Activated T-helper 1 cell treated with anti-CD3 and anti-CD28 coated beads, Interleukin-2, amount 50 U/mL, for 16 hours (primary cell): ENCODE measurements at places on chromosomes 3 and 15.

DNA sequence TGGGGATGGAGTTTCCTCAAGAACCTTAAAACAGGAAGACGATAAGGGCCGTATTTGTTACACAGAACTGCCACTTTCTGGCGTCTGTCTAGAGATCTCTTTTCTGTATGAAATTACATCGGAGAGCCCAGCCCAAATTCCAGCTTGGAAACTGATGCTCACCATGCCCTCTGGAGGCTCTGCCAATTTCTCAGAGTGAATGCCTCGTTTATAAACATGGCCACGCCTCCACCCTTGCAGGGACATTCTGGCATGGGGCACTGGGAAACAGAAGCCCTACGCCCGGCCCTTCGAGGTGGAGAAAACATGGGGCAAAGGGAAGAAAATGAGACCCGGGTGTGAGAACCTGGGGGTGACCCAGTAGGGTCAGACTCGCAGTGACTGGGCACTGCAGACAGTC lies 53.4 kb upstream of the SEC13 start:
- DNase-seq = no peak

GRCh38 chr15:59906046-59906445 lies 98.1 kb upstream of the FOXB1 start:
- DNase-seq = no peak

DNA sequence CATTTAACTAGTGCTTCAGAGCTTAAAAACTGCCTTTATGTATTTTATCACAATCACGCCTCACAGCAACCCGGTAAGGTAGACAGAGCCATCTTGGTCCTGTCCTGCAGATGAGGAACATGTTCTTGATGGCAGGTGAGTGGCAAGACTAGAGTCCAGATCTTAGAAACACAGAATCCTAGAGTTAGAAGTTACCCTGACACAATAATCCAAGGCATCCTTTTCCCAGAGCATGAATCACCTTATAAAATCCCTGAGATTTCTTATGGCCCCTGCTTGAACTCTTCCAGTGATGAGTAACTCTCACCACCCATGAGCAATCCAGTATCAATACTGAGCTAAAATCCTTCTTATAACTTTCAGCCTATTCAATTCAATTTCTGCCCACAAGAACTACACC lies 16.9 kb downstream of the POPDC2 start:
- no peak for DNase-seq

DNA sequence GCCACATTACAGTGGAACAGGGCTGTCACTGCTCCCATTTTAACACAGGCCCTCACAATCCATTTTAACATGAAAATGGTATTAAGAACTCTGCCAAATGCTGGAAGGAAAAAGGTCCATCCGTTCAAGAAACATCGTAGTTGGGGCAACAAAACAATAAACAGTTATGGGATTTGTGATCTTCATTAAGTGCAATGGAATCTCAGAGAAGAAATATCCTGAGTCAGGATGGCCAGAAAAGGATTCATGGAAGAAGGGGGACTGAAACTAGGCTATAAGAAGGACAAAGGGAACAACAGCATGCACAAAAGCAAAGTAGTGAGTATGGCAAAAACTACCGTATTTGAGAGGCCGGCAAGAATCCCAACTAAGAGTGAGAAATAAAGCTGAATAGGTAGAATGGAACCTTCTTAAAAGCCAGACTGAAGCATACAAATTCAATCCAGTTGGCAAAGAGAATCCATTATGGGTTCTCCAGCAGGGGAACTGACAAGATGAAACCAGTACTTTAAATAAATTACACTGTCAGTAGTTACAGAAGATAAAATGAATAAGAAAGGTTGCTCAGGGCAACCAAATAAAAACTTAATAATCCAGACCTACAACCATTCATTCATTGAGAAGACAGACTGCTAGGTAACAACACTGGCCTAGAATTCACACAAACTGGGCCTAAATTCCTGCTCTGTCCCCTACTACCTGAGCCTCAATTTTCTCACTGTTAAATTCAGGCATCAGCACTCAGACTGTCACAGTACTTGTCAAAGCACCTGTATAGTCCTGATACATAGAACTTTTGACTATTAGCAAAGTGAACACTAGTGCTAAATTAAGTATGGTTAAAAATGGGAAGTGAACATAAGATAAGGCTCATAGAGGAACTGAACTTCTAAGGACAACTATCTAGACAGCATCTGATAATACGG lies 6.3 kb downstream of the TBL1XR1 start:
- no peak for DNase-seq

DNA sequence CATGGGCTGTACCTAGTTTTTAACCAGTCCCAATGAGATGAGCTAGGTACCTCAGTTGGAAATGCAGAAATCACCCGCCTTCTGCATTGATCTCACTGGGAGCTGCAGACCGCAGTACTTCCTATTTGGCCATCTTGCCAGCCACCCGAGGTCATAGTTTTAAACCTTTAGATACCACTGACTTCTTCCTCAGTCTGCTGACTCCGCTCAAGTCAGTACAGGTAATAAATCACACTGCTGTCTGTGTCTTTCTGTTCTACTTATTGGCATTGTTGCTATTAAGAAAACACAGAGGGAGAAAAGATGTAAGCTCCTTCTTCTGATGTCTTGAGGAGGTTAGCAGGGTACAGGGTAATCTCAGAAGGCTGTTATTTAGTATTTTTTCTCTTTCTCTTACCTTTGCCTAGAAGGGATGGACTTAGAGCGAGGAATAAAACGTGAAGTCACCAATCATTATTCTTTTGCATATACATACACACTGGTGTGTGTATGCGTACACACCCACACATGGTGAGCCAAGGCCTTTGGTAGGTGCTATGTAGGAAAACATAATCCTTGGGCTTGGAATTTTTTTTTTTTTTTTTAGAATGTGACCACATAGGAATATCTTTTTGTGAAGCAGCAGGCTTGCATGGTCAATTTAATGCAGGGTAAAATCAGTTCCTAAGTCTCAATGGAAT lies 197.2 kb downstream of the EDEM1 start:
- DNase-seq = no peak

DNA sequence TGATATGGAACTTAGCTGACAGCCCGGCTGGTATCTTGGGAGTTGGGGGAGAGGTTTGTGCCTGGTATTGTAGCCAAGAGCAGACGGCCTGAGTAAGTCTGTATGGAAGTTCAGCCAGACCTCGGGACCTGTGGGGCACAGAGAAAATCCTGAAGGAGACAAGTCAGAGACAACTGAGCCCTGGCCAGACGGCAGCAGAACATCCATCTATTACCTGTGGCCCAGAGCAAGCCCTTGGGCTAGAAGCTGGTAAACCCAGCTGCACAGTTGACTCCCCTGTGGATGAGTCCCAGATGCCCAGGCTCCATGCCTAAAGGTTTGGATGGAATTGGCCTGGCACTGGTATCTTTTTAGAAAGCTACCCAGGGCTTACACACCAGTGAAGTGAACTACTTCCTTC lies 70.4 kb upstream of the DLG1 start:
- DNase-seq = no peak

- no peak for DNase-seq
Observed at GRCh38 chr3:140510303-140510861, 167.5 kb upstream of the TRIM42 start.

DNA sequence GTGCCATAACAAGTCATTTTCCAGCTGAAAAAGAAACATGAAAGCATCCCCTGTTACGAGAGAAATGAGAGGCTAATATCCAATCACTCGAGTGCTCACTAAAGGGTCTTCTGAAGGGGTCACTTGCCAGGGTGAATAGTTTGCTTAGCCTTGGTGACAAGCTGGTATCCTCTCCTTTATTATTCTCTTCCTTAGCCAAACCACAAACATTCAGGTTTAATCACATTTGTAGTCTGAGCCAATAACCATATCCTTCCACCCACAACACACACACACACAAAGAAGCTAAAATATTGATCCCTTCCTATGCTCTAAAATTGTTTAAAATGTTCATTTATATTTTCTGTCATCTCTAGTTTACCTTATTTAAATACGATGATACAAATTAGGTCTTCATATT lies 240.5 kb upstream of the TMCO5A start:
- DNase-seq = no peak

- no peak for DNase-seq
Observed at GRCh38 chr15:63195569-63196015, 6.2 kb downstream of the RAB8B start.

DNA sequence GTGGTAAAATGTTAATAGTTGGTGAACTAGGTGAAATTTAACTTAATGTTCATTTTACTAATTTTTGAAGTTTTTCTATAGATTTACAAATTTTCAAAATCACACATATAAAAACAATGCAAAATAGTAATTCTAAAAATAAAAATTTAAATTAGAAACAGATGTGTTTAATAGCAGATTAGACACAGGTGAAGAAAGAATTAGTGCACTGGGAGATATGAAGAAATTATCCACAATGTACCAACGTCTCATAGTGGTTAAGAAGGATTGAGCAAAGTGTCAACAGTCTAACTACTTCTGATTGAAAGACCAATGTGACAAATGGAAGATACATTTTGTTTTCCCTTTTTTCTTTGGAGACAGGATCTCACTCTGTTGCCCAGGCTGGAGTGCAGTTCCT lies 26.5 kb downstream of the SPG11 start:
- no peak for DNase-seq

DNA sequence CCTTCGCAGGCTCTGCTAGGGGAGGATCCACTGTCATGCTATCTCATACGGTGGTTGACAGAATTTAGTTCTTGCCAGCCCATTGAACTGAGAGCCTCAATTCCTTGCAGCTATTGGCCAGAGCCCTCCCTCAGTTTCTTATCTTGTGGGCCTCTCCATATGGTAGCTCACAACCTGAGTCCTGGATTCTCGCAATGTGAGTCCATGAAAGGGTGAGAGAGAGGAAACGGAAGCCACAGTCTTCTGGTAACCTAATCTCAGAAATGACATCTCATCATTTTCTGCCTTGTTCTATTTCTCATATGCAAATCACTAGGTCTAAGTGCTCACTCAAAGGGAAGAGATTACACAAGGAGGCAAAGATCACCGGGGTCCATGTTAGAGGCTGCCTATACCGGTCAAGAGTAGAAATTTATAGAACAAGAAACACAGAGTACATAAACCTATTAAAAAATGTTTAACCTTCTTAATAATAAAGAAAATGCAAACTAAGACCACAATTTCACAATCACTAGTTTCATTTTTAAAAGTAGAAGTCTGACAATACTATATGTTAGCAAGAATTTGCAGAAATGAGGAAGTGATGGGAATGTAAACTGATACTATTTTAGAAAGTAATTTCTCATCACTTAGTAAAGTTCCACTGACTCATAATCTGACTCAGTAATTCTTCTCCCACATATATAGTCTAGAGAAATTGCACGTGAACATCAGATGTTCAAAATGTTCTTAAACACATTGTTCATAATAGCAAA lies 378.4 kb upstream of the AGTR1 start:
- DNase-seq = no peak

GRCh38 chr15:81413851-81414250 lies 39.8 kb upstream of the TMC3 start:
- DNase-seq = no peak

GRCh38 chr3:120659285-120659684 lies 22.8 kb downstream of the HGD start:
- DNase-seq = no peak

DNA sequence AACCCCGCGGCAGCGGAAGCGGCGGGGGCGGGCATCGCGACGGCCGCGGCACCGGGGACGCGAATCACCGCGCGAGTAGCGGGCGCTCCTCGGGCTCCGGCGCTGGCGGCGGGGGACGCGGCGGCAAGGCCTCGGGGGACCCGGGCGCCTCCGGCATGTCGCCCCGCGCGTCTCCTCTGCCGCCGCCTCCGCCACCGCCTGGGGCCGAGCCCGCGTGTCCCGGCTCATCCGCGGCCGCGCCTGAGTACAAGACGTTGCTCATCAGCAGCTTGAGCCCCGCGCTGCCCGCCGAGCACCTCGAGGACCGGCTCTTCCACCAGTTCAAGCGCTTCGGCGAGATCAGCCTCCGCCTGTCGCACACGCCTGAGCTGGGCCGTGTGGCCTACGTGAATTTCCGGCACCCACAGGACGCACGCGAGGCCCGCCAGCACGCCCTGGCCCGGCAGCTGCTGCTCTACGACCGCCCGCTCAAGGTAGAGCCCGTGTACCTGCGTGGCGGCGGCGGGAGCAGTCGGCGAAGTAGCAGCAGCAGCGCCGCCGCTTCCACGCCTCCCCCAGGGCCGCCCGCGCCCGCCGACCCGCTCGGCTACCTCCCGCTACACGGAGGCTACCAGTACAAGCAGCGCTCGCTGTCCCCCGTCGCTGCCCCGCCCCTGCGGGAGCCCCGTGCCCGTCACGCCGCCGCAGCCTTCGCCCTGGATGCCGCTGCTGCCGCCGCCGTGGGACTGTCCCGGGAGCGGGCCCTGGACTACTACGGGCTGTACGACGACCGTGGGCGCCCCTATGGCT lies 675 bp downstream of the RBM15B start:
- peak; percentile 35 for DNase-seq

- no peak for DNase-seq
Observed at GRCh38 chr3:57298041-57298440, 5.6 kb upstream of the ASB14 start.

DNA sequence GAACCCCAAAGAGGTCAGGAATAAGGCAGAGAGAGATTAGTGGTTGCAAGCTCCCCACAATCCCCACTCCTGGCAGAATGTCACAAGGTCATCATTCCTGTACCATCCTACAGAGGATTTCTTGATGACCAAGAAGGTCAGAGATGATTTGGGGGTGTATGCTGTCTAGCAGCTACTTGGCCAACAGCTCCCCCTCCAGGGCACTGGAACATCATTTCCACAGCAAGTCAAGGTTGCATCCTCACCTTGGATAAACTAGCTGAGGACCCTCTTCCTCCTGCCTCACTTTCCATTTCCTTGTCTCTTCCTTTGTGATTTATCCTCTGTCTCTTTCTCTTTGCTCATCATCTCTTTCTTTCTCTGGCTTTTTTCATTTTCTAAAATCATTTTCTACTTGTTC lies 106.3 kb downstream of the PROS1 start:
- no peak for DNase-seq

GRCh38 chr3:141998669-141999290 lies 122.3 kb downstream of the ATP1B3 start:
- DNase-seq = no peak

GRCh38 chr3:55765906-55766701 lies 279.0 kb upstream of the WNT5A start:
- no peak for DNase-seq

DNA sequence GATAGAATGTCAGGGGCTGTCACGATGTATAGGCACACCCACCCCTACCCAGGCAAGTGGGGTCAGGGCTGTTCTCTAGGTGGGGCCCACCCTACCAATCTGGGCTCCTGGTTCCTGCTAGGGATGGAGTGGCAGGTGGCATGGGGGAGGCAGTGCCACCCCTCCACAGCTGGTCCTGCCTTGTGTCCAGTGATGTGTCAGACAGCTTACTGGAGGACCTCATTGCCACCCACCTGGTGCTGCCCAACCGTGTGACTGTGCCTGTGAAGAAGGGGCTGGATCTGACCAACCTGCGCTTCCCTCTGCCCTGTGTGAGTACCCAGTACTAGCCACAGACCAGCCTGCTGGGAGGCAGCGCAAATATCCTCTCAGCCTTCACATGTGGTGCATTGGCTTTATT lies 27.5 kb downstream of the ESYT3 start:
- no peak for DNase-seq

DNA sequence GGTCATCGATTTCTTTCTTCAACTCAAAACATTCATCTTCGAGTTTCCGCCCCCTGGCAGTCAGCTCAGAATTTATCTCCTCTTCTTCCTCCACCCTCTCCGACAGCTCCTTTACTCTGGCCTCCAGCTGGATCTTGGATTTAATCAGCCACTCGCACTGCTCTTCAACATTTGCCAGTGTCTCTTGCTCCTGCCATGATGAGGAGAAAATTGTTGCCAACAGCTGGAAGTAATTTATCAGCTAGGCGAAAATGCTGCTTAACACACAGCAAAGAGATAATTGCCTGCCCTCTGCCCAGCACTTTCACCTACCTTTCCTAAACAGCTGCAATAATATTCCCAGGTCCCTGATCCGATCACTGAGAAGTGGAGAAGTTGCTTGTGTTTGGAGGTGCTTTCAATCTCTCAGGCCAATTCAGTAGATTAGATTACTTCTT lies 69.3 kb downstream of the MYH15 start:
- no peak for DNase-seq
